ENCODE measurements at places on chromosomes 11 and 22.
A peak's percentile ranks its signal among the peaks of the same experiment; 100 is the strongest.

GRCh38 chr11:108775324-108775723 is 110.5 kb downstream of the DDX10 start:
- no peak for DNase-seq

- DNase-seq: no peak
These were observed 1234.0 kb downstream of the TBC1D22A start for GRCh38 chr22:47996446-47996857.

DNA sequence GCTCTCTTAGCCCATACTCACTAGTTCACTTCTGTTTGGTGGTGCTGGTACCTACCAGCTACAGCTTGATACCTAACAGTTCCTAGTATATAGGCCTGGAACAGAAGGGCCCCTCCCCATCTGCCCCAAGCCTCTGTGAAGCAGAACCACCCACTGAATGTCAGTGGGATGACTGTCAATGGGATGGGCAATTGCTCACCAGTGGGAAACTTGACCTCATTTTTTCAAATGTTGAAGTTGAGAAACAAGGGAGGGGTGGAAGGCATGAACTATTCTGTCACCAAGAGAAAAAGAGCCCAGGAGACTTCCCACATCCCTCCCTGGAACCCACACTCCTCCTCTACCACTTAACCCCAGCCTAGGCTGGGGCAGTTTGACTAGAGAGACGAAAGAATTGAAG is at the start of gene NLRP10:
Gene NLRP10, minus strand, starts transcription at position 62 of the 400 bp plus-strand sequence. CDS start 1,952 bp downstream, outside the sequence.
- peak; percentile 85 for DNase-seq

- DNase-seq: no peak
These were observed 1.3 kb downstream of the DDB1 start for GRCh38 chr11:61331651-61332050.

- no peak for DNase-seq
These were observed 115.0 kb downstream of the TMPRSS5 start for GRCh38 chr11:113591117-113591516.

- peak; percentile 71 for DNase-seq
These were observed 141.0 kb downstream of the SLC17A6 start for GRCh38 chr11:22479208-22479607.

DNA sequence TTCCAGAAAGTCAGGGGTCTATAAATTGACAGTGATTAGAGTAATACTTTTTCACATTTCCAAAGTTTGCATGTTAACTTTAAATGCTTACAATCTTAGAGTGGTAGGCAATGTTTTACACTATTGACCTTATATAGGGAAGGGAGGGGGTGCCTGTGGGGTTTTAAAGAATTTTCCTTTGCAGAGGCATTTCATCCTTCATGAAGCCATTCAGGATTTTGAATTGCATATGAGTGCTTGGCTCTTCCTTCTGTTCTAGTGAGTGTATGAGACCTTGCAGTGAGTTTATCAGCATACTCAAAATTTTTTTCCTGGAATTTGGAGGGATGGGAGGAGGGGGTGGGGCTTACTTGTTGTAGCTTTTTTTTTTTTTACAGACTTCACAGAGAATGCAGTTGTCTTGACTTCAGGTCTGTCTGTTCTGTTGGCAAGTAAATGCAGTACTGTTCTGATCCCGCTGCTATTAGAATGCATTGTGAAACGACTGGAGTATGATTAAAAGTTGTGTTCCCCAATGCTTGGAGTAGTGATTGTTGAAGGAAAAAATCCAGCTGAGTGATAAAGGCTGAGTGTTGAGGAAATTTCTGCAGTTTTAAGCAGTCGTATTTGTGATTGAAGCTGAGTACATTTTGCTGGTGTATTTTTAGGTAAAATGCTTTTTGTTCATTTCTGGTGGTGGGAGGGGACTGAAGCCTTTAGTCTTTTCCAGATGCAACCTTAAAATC is 5.3 kb downstream of the MALAT1 start:
- peak; percentile 73 for DNase-seq

DNA sequence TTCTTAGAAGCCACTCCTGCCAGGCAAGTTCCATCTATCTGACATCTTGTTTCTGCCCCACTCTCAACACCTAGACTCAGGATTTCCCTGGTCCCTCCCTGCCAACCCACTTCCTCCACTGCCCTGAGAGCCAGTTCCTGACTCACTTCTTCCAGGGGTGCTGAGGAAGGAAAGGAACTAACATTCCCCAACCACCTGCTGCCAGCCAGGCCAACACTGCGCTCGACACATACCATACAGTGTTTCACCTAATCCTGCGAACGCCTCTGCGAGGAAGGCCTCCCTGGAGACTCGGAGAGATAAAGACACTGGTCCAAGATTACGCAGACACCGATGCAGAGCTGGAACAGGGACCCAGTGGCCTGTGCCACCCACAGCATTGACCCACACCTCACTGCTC is 40.2 kb downstream of the MICAL3 start:
- DNase-seq: no peak

GRCh38 chr22:47154621-47155081 is 392.2 kb downstream of the TBC1D22A start:
- peak; percentile 9 for DNase-seq

- DNase-seq: no peak
These were observed 21.4 kb downstream of the CD6 start for GRCh38 chr11:60992842-60993409.

DNA sequence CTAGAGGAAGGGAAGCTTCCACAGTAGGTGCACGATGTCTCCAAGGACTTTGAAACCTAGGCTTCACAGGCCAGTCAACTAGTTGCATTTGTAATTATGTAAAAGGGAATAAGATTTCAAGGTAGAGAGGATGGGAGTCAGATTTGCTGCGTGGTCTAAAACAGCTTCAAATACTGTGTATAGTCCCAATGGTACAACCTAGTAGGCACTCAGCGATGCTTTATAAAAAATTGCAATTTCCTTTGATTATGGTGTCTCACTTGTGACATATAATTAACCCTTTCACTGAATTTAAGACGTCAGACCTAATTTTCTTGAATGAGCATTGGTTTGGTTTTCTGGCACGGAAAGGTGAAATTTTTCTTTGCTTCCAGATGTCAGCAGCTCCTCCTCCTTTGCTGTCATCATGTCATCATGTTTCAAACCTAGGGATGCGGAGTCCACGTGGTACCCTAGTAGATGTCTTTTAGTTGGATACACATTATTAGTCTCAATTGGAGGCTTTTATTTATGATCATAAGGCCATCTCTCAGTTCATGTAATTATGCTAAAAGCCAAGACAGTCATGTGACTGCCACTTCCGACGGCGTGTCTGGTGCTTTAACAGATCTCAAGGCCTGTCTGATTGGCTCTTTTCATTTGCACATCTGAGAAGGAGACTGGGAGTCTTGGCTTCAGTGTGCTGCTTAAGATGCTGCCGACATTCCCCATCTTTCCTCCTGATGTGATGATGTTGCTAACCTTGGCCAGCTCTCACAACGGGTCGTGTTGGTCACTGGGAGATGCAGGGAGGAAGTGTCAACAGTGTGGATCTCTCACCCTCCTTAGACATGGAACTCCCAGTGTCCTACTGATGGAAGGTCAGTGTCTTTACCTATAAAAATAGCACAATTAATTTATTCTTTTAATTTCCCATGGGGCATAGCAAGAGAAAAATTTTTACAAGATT is 134.0 kb downstream of the HIPK3 start:
- no peak for DNase-seq

- DNase-seq: no peak
These were observed 6.1 kb upstream of the FGF4 start for GRCh38 chr11:69781241-69781640.

GRCh38 chr22:38316364-38317121 is 690 bp downstream of the CSNK1E start:
- DNase-seq: peak; percentile 66

- no peak for DNase-seq
These were observed 53.3 kb upstream of the CD5 start for GRCh38 chr11:61049063-61049377.

GRCh38 chr11:1827095-1827813 is 7.5 kb upstream of the SYT8 start:
- peak; percentile 92 for DNase-seq

- DNase-seq: peak; percentile 90
These were observed 125.0 kb upstream of the ARHGAP42 start for GRCh38 chr11:100562128-100562527.

- peak; percentile 99 for DNase-seq
These were observed 13.3 kb downstream of the CREB3L1 start for GRCh38 chr11:46290598-46291309.

- DNase-seq: no peak
These were observed 117.8 kb downstream of the OPCML start for GRCh38 chr11:133414506-133414905.

- DNase-seq: peak; percentile 26
These were observed 45.7 kb downstream of the DBX1 start for GRCh38 chr11:20114588-20114987.

DNA sequence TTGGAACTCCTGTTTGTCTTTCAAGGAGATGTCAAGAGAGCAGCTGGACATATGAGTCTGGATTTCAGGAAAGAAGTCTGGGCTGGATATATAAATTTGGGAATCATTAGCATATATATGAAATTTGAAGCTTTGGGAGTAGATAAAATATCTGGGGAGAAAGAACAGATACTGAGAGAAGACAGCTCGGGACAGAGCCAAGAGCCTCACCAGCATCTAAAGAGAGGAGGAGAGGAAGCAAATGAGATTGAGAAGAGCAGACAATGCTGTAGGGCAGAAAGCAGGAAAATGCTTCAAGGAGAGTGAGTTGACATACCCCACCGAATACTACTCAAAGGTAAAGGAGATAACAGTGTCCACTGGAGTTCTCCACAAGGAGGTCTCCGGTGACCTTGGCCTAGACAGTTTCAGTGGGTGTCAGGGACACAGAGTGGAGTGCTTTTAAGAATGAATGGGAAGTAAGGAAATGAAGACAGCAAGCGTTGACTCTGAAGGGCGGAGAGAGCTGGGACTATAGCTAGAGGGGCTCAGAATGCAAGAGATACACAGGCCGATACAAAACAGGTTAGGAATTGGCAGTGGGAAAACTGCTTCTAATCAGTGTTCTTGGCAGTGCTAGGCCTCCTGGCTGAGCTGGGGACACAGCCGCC is 862 bp downstream of the APBB1 start:
- DNase-seq: no peak

- DNase-seq: peak; percentile 73
These were observed 5.9 kb upstream of the MRGPRF start for GRCh38 chr11:69018924-69019323.

- peak; percentile 88 for DNase-seq
These were observed 464 bp upstream of the ANKRD13D start for GRCh38 chr11:67288452-67289225.

DNA sequence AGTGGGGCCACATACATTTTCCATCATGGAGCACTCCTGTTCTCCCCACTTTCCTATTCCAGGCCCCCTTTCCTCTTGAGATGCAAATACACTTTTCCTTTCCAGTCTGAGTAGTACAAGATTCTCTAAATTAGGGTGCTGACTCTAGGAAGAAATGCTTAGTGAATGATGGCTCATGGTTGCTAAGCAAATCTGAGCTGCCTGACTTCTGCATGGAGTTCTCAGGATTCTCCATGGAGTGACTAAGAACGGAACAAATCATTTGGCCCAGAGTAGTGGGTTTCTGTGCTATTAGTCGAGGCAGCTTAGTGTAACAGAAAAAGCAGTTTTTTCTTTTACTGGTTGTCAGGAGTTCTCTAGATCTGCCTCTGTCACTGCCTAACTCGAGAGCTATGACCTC is 65.4 kb upstream of the NTM start:
- no peak for DNase-seq

DNA sequence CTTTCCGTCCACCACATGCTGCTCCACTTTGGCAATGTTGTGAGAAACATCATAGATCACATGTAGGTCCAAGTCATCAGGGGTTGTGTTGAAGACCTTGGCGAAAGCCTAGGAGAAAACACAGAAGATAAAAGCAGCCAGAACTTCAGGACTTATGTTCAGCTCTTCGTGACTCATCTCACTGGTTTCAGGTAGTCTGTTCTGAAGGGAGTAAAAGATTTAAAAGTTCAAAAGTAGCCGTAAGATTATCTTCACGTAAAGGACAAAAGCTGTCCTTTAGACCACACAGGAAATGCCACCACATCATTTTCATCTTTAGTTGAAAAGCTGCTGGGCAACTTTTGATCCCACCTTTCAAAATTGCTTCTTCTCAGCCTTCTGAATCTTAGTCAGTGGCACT is 16.9 kb downstream of the RTCB start:
- DNase-seq: no peak

DNA sequence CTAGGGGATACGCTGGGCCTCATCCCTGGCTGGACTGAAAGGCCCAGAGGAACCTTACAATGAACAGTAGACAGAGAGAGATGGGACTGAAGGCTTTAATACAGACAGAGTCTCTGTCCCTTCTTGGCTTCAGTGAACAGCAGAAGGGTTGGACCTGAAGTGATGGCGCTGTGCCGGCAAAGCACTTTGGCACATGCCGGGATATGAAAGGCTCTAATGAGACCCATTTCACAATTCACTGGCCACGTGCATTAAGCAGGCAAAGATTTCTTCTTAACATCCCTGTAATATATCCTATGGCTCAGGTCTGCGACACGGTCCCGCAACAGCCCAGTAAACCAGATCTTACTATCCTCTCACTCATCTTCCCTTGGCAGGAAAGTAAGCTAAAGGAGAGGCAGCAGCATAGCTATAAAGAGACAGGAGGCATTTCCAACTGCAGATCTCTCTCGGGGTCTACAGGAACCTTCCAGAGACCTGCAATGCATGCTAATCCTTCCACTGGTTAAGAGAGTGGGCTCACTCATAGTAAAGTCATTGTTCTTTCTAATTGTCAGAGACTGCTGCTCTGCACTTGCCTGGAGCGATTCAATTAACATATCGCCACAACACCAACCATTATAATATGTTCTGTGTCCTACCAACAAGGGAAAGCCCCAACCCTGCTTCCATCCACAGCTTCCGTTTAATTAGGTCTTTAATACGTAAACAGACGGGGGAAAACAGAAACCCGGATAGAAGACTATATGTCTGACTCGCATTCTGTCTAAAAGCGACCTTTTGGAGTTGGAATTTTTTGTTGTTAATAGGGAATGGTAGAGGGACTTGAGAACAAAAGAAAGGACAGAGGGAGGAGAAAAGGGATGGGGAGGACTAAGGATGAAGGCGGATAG is 1179.0 kb downstream of the LRRC4C start:
- no peak for DNase-seq

- no peak for DNase-seq
These were observed 133.6 kb downstream of the CASP12 start for GRCh38 chr11:104764710-104765045.

DNA sequence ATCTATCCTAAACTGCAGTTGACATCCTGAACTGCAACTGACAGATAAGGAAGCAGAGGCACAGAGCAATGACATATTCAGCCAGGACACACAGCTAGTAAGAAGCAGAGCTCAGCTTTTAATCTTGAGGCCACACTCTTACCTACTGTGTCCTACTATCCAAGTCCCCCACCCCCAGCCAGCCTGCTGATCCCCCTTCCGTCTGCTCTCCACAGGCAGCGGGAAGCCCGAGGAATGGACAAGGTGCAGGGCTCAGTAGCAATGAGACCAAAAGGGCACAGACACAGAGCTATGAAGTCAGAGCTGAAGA is 4.3 kb downstream of the POLR3H start:
- DNase-seq: no peak
